ENCODE measurements at places on chromosomes 2 and 18. TPM values are rescaled to one million over a fixed set of nuclear protein-coding genes. Genes with fewer than 3 reads are reported as not detected.

DPP10 gene
- total RNA-seq: 0.68 TPM

NEDD4L gene
- total RNA-seq: 159 TPM

XIRP2 gene
- total RNA-seq: 0.23 TPM

ATP5F1A gene
- total RNA-seq: 340 TPM

PLB1 gene
- total RNA-seq: 6.8 TPM

ANKRD62 gene
- total RNA-seq: not detected

AQP4 gene
- 453 TPM for total RNA-seq

SIX3 gene
- not detected for total RNA-seq

GRB14 gene
- 9.4 TPM for total RNA-seq

CYTIP gene
- total RNA-seq: 10.9 TPM

CAMKMT gene
- 8.3 TPM for total RNA-seq

PAX8 gene
- total RNA-seq: 2.6 TPM

CNTNAP5 gene
- not detected for total RNA-seq

ERCC3 gene
- total RNA-seq: 31.0 TPM

DUSP11 gene
- 16.6 TPM for total RNA-seq

RUFY4 gene
- 0.42 TPM for total RNA-seq

ECEL1 gene
- total RNA-seq: 0.17 TPM

AQP12B gene
- total RNA-seq: not detected

BOK gene
- total RNA-seq: 34.9 TPM

MSTN gene
- not detected for total RNA-seq

All from left lung (tissue), 14 donors.